ENCODE measurements at places on chromosomes 12 and 14. TPM values are rescaled to one million over a fixed set of nuclear protein-coding genes. Genes with fewer than 3 reads are reported as not detected.

Gene OVCH1
- total RNA-seq: 0.10 TPM

Gene WSCD2
- 5.5 TPM for total RNA-seq

DNA sequence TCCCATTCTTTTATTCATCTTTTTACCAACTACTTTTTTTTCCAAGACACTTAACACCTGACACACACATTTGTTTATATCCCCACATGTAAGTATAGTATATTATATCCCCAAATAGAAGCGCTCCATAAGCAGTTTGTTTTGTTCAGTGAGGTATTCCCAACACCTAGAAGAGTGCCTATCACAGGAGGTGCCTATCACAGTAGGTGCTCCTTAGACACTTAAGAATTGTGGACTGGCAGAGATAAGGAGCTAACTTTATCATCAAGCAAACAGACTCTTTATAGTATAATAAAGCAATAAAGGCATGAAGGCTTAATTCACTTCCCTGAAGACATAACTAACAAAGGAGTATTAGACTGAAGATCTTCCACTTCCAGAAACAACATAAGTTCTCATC lies 29.1 kb downstream of the OSBPL8 start:
- DNase-seq: no peak

DNA sequence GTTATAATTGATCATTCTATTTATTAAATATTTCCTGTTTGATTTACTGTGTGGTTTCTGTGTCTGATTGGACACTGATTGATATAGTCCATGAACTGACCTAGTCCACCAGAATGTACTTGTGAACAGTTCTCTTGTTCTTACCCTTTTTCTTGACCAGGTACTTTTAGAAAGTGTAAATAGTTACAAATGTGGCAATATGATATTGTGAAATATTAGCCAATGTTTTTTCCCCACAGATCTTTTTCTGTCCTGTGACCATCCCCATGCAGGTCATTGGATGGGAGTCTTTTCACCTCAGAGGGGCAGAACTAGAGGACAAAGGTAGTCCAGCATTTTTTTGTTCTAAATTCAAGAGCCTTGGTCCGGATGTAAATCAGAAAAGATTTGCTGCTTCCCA lies 8.3 kb upstream of the CRY1 start:
- no peak for DNase-seq

GRCh38 chr12:599756-600155 lies 63.5 kb downstream of the NINJ2 start:
- DNase-seq: no peak

GRCh38 chr12:27142101-27142721 lies 59.8 kb upstream of the C12orf71 start:
- DNase-seq: peak; percentile 84

All from tongue (tissue), 3 donors.